ENCODE measurements at places on chromosomes 4 and X.

DNA sequence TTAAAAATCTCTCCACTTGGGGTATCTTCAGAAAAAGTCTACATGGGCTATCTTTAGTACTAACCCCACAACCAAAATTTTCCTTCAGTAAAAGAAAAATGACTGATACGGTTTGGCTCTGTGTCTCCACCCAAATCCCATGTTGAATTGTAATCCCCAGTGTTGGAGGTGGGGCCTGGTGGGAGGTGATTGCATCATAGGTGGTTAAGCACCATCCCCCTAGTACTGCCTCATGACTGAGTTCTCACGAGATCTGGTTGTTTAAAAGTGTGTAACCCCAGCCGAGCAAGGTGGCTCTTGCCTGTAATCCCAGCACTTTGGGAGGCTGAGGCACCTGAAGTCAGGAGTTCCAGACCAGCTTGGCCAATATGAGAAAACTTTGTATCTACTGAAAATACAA, 66.8 kb downstream of the USP46 start:
- DNase-seq: no peak

DNA sequence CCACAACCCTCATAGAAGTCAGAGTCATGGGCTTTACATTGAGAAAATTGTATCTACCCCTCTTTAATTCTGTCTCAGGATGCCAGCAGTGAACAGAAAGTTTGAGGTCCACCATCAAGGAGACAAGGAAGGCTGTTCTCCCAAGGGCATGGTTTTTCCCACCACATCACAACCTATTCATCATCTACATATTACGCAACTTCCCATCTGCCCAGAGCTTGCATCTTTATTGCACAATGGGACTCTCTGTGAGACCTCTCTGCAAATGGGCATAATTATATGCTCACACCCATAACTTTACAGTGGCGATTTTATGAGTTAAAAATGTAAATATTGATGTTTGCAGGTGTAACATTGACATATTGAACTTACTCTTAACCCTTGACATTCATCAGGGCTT, 38.9 kb downstream of the PAGE2 start:
- DNase-seq: no peak

DNA sequence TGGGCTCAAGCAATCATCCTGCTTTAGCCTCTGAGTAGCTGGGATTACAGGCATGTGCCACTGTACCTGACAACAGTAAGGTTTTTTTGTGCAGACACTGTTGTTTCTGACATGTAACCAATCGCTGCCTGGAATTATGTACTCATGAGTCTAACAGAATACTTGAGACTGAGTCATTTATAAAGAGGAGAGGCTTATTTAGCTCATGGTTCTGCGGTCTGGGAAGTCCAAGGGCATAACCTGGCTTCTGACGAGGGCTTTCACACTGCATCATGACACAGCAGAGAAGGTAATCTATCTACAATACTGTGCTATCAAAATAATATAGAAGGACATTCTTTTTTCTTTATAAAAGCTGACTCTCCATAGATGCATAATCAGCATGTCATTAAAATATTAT, 115.5 kb upstream of the STOX2 start:
- DNase-seq: no peak

DNA sequence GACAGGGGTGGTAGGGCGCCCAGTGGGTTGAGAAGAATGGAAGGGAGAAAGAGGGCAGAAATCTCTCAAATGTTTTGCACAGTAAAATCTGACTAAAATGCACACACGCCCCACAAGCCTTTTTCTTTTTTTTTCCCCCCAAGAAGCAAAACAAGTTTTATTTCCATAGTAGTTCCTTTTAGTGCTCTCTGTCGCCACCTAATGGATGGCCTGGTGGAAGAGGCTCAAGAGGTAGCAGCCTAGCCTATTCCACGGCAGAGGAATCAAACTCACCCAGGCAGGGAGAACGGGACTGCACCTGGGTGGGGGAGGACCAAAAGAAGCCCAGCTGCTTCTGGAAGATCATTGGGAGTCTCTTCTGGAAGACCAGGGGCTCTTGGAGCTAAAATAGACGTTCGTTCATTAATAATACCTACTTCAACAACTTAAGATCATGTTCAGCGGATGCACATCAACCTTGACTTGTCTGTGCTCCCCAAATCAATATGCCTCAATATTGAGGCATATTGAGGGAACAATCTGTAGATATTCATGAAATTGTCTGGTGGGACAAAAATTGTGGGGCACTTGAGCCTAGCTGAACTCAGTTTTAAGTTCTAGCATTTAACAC, 31.6 kb upstream of the IRAK1 start:
- DNase-seq: peak; percentile 34

DNA sequence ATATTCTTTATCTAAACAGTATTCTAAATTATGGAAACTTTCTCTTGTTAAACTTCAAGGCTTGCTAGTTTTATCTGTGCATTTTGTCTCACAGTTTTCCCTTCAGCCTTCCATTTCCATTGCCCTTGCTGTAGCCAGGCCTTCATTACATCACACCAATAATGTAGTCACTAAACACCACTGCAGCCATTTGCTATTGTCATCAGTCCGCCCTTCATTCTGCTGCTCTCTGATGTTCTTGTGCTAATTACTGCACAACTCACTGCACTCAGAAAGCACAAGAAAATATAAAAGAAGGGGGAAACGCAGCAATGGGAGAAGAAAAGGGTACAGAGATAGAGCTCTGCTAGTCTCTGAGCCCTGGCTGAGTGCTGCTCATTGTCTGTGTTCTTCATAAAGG, 239.6 kb upstream of the FSTL5 start:
- DNase-seq: no peak

DNA sequence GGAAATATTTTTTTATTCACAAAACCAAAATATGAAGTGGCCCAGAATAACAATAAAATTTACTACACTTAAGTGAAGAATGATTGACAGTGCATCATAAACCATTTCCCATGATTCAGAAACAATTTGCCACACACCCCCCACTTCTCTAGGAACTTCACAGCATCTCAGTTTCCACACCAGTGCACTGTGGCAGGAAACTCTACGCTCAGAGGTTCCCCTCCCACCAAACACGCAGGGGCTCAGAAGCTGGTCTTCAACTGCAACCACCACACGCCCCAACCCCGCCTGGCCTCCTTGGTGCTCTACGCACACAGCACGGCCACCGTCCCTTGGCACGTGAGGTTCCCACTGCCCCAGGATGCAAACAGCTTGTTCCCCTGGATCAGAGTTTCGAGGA, 63.7 kb downstream of the ZFYVE28 start:
- no peak for DNase-seq

DNA sequence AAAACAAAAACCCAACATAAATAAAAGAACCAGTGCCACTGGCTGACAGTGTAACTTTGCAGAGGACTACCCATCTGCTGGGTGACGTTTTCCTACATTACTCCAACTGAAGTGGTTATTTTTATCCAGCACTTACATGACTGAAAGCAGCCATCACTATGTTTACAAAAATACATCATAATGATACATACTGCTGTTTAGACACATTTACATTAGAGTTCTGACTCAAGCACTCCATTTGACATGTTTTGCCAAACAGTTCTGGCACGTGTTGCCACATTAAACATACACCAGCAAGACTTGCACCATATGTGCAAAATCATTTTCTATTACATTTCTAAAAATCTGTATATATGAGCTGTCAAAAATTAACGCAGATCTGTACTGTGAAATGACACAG, 39.6 kb downstream of the BEND4 start:
- no peak for DNase-seq

- no peak for DNase-seq
These were observed 39.5 kb downstream of the PCYT1B start for GRCh38 chrX:24607616-24608015.

- DNase-seq: no peak
These were observed 1.0 kb upstream of the TBC1D9 start for GRCh38 chr4:140757232-140757630.

- DNase-seq: no peak
These were observed 268.8 kb downstream of the BCOR start for GRCh38 chrX:39828971-39829370.

DNA sequence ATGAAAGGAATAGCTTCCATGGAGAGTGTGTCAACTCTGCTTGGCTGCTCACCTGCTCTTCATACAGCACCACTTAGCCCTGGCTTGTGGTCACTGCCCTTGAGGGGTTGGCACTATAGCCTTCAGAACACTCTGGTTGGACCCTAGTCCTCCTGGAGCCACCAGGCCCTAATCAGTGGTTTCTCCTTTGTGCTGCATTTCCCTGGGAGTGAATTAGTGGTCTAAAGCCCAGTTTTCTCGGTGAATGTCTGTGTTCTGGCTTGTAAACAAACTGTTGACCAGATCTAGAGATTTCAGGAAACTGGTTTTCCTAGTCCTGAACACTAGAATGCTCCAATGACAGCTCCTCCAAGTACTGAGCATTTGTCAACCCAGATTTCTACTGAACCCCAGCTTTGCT, 28.6 kb upstream of the TMEM154 start:
- no peak for DNase-seq

DNA sequence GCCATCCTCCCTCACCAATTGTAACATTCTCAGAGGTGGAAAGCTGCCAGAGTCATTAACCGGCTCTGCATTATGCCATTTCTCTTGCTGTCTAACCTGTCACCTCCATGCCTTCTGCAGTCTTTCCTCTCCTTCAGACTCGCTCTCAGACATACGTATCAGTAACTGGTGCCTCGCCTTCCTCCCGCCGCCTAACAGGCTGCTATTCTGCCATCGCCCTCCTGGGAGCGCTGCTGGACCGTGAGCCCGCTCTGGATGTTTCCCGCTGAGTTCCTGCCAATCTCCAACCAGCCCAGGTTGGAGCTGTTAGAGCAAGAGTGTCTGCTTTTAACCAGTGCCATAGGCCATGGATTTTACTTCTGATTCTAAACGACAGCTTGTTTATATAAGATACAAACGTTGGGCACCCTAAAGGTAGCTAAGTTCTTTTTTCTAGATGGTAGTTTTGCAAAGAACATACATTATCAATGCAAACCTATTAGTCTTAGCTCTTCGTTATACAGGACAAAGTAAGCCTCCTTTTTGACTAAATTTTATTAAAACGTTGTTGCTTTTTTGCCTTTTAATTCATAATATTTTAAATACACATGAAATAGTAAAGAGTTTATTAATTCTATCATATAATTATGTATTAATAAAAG, 59.5 kb upstream of the NEIL3 start:
- peak; percentile 65 for DNase-seq

- DNase-seq: no peak
These were observed 19.6 kb downstream of the VBP1 start for GRCh38 chrX:155235891-155236290.

GRCh38 chr4:36823199-36823967, 421.2 kb upstream of the NWD2 start:
- no peak for DNase-seq

DNA sequence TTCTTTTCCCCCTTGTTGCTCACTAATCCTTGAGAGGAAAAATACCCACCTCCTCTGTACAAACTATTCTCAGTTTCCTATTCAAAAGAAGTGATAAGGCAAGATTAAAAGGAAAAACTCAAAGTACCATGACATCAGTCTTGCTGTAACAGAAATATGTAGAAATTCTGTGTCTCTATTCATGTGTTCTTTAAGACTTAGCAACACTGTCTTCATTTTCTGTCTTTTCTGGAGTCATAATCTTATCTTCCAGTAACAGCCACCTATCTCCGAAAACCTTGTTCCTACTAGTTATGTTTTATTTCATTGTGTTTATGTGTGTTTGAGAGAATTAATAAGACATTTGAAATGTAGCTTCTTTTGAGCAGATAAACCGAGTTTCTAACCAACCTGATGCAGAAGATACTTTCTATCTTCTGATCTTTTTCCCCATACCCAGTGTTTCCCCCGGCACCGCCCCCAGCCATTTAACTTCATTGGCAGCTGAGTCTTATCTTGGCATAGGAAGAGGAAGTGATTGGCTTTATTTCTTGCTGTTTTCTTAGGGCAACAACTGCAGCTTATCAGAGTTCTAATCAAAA, 8.0 kb downstream of the FAM241A start:
- no peak for DNase-seq

DNA sequence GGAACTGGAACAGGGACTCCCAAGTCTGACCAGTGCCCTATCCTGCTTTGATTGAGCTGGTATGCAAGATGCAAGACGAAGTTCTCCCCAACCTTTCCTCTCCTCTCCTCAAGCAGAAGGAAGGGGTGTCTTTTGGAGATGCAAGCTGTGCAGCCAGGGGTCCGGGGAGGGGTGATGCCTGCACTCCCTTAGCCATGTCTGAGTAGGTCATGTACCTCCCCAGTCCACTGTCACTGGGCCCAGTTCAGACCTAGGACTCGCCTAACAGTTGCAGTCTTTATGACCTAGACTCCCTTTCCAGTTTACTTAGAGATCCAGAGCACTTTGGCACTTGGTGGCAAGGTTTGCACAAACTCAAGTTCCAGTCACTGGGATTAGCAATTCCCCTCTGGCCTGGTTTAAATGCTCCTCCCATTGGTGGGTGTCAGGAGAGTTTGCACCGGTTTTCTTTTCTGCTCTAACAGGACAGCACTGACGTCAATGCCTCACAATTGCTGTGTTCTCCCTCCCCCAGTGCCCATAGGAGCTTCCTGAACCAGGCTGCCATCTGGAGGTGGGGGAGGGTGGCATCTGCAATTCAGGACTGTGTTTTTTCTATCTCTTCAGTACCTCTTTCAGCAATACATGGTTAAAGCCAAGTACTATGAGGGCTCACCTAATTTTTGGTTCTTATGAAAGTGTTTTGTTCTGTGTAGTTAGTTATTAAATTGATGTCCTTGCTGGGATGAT, 782.2 kb downstream of the ARAP2 start:
- DNase-seq: no peak

DNA sequence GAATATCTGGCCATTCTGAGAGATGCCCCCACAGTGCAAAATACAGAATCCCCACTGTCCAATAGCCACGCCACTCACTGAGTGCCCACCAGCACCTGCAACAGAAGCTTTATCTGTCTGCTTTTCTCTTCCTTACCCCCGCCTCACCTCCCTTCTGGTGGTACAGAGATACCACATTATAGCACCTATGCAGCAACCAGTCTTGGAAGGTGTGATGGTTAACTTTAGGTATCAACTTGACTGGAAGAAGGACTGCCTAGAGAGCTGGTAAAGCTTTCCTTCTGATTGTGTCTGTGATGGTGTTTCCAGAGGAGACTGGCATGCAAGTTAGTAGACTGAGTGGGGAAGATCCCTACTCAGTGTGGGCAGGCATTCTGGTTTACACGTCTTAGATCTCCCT, 61.8 kb upstream of the TXK start:
- DNase-seq: no peak

DNA sequence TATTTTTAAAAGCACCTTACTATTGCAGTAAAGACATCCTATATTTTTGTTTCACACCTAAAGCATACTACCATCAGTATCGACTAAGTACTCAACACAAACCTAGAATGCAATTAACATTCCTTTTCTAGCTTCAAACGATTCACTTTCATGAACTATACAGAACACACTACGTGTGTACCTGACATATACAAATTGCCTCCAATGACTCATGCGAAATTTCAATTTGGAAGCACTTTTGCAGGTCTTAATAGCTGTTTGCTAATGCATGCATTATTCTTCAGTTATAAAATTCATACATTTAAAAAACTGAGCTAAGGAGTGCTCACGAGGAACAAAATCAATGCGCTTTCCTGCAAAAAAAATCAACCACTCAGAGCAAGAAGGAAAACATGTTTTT, 19.7 kb upstream of the GPM6B start:
- no peak for DNase-seq
